ENCODE measurements at places on chromosomes 13 and 19.

GRCh38 chr19:49533551-49534488 lies 6.0 kb downstream of the RCN3 start:
- DNase-seq, result peak; percentile 77

DNA sequence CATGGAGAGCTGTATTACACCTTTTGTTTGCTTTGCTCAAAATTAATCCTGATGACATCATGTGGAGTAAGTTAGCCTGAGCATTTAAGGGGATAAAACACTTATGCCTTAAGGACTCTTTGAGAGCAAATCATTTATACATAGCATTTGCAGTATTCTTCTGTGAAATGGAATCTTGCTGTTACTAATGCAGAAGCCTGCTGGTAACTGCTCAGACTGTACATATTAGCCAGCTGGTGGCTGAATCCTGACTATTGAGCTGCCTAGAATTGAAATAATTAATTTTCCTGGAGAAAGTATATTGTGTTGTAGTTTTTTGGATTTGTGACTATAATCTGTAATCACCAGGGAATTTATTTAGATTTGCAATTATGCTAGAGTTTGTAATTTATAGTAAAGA lies 363.2 kb downstream of the GPC6 start:
- DNase-seq, result no peak

DNA sequence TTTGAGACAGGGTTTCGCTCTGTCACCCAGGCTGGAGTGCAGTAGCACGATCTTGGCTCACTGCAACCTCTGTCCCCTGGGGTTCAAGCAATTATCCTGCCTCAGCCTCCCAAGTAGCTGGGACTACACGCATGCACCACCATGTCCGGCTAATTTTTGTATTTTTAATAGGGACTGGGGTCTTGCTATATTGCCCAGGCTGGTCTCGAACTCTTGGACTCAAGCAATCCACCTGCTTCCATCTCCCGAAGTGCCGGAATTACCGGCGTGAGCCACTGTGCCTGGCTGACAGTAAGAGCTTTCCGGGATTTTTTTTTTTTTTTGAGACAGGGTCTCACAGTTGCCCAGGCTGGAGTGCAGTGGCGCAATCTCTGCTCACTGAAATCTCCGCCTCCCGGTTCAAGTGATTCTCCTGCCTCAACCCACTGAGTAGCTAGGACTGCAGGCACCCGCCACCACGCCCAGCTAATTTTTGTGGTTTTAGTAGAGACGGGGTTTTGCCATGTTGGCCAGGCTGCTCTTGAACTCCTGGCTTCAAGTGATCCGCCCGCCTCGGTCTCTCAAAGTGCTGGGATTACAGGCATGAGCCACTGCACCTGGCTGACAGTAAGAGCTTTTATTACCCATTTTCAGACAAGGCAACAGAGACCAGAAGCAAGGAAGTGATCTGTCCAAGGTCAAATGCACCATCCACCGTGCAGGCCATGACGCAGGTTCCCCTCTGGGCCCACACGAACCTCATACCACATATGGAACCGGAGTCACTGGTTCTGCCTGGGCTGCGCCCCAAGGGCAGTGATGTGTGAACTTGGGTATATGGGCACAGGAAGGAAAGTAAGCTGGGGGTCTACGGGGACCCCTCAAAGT lies 21.0 kb downstream of the RFX1 start:
- DNase-seq, result no peak

DNA sequence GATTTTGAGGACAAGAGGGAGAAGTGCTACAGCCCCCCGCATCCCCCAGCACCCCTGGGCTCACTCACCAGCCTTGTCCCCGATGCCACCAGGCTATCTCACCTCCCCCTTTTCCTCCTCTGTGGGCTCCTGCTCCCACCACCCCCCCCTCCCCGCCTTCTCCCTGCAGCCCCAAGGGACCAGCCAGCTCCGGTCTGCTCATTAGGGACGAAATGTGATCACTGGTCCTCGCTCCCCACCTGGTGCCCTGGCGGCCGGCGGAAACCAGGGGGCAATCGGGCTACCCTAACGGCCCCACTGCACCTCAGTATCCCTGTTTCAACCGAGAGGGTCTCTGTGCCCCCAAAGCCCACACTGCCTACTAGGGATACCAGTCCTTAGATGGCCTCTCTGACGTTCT lies 2.7 kb downstream of the GPR4 start:
- DNase-seq, result no peak

DNA sequence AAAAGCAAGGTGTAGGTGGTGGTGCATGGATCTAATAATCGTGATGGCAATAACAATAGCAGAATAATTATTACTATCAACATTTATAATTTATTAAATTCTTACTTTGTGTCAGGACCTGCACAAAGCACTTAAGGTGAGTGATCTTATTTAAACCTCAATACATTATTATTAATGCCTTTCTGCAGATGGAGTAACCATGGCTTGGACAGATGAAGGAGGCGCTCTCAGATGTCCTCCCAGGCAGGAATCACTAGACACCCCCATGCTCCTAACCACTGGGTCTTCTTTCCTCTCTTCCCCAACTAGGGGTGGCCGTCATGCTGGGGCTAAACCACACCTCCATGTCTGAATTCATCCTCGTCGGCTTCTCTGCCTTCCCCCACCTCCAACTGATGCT lies at the start of gene OR10H2:
Gene OR10H2 (plus strand): TSS at position 301 of the 400 bp plus-strand sequence. CDS start 20 bp downstream, at position 321.
- DNase-seq, result no peak

- no peak for DNase-seq
Observed at GRCh38 chr13:50318887-50319286, 303.6 kb downstream of the KCNRG start.

DNA sequence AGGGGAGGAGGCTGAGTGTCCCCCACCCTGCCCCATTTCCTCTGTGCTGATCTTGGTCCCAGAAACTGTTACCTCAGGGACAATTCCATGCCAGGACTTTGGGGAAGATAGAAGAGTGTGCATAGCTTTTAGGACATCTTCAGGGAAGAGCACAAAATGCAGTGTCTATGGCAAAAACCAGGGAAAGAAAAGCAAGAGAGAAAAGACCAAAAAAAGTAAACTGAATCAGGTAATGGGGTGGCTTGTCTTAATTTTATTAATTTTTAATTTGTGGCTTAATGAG lies 109.4 kb downstream of the NDFIP2 start:
- no peak for DNase-seq

GRCh38 chr19:1811472-1811894 lies 593 bp downstream of the ATP8B3 start:
- no peak for DNase-seq

DNA sequence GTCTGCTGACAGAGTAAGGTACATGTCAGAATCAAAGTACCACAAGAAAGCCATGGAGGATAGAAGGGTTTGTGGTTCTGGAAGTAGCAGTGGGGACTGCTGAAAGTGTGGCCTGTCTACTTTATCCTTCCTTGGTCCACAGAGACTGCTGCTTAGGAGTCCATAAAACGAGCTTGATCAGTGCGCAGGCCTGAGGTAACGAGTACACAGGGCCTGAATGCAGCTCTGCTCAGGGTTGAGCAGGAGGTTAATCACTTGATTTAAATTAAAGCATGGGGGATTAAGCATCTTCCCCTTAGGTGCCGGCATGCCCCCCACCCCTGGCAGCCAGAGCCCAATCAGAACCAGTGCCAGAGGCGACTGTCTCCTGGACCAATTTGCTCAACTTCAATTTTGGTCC lies 34.9 kb upstream of the WASF3 start:
- DNase-seq, result no peak

GRCh38 chr13:43377973-43378372 lies 354.6 kb downstream of the DNAJC15 start:
- DNase-seq, result no peak

- DNase-seq, result no peak
Observed at GRCh38 chr19:13262450-13262849, 112.2 kb downstream of the IER2 start.

DNA sequence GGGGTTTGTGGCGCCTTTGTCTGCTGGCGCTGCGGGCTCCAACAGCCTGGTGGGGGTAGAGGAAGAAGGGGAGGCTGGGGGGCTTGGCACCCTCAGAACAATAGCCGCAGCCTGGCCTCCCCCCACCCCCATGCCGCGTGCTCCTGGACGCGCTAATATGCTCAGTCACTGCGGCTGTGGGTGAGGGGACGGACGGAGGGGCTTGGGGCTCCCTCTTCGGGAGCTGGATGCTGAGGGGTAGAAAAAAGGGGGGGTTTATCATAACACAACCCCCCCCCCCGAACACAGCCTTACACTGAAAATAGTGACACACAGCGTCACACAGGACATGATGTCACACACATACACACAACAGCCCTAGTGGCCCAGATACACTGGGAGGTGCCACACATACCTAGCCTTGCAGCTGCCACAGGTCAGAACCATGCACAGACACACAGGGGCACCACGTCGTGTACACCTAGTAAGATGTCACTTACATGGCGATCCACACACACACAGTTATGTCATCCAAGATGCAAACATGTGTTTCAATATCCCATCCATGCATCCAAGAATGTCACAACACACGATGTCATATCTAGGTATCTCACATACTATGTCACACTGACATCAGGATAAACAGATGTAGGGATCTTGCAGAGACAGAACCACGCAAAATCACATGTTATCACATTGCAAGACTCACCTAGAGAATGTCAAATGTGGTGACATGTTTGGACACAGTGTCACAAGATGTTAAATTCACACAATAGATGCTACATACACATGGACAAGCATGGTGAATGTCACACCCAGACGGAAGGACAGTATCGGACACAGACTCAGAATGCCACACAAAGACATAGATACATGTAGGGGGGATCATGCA lies 806 bp downstream of the MAST1 start:
- no peak for DNase-seq

DNA sequence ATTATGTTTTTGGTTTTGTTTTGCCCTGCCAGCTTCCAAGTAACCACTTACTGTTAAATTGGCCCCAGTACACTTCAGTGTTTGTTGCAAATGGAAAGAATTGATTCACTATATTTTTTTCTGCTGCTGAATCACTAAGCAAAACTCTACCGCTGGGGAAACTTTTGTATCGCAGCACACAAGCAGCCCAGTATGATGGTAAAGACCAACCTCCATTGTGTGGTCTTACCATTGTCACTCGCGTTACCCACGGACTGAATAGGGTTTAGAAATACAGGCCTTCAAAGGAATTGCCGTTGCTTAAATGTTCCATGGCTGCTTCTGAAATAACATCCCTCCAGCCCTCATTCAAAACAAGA lies 7.9 kb downstream of the SPATA13 start:
- DNase-seq, result no peak

GRCh38 chr13:45670189-45670885 lies 31.8 kb upstream of the CBY2 start:
- DNase-seq, result no peak

DNA sequence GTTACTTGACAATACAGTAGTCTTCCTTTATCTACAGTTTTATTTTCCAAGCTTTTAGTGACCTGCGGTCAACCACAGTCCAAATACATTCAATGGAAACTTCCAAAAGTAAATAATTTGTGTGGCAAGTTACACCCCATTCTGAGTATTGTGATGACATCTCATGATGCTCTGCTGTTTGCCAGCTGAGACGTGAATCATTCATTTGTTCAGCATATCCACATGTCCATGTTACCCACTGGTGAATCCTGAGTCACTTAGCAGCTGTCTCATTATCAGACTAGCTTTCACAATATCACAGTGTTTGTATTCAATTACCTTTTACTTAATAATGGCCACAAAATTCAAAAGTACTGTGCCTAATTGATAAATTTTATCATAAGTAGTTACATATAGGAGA lies 179.8 kb downstream of the PRR20E start:
- no peak for DNase-seq

DNA sequence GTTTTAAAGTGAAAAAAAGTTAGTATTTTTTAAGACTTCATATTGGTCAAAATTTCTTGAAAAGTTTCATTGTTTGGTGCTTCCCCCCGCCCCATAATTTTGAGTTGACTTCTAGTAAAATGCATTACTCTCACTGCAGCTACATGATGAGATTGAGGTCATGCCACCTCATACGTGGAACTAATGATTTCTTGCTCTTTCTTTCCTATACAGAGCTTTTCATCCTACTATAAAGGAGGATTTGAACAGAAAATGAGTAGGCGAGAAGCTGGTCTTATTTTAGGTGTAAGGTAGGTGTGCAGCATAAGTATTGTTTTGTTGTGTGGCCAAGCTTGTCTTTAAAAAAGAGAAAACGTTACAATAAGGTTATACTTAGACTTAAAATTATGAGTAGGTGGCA lies 55.0 kb downstream of the DNAJC15 start:
- DNase-seq, result no peak

- no peak for DNase-seq
Observed at GRCh38 chr13:71149498-71150363, 717.3 kb downstream of the DACH1 start.

DNA sequence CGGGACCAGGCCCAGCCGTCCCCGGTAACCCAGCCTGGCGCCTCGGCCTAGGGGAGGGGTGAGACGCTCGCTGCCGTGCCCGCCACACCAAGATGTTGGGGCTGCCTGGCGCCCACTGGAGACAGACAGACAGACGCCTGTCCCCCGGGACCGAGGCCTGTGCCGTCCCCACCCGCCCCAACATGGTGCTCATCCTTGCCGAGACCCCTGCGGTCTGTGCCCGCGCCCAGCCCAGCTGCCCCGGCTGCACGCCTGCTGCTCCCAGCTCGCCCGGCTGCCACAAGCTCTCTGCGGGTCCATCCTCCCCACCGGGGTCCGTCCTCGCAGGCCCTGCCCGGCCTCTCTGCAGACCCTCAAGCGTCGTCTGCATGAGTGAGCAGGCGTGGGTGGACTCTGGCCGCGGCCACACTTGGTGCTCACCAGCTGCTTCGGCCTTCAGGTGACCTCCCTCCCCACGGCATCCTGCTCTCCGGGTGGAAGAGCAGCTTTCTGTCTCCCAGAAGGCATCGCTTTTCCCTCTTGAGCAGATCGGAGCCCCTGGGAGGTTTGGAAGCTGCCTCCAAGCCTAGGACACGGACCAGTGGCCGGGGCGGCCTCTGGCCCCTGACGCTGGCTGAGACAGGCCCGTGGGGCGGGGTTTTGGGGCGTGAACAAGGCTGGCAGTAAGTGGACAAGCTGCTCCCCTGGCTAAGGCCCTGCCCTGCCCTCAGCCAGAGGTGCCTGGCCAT lies 6.7 kb upstream of the TMPRSS9 start:
- no peak for DNase-seq

GRCh38 chr13:42895776-42896175 lies 96.3 kb downstream of the EPSTI1 start:
- DNase-seq, result no peak

- DNase-seq, result no peak
Observed at GRCh38 chr19:7429638-7430282, 59.1 kb downstream of the PEX11G start.

- DNase-seq, result no peak
Observed at GRCh38 chr19:50516456-50516855, 2.7 kb upstream of the ASPDH start.

DNA sequence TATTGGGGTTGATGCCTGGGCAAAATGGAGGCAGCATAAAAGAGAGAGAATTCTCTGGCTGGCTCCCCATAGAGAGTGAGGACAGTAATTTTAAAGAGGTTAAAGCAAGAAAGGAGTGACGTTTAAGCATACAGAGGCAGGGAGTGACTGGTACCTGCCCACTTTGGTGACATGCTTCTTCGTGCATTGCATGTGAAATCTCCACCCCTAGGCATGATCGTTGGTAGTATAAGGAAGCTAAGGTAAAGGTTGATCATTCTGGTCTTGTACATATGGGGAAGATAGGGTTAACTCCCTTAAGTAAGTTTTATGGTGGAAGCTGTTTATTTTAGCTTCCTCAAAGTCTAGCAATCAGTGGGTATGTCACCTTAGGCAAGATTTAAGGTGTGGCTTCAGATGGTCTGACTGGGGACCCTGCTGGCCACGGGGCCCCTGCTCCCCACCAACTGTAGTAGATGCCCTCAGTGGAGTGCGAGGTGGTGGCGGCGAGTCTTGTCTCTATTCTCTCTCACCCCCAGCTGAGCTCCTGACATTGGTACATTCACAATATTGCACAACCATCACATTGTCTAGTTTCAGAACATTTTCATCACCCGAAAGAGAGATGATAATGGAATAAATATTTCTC lies 797.5 kb upstream of the SPRY2 start:
- DNase-seq, result no peak

Data from GM19239 (cell line).